Activated CD4-positive, alpha-beta T cell treated with anti-CD3 and anti-CD28 coated beads for 4 hours (primary cell): ENCODE measurements at places on chromosomes 2 and 18.

DNA sequence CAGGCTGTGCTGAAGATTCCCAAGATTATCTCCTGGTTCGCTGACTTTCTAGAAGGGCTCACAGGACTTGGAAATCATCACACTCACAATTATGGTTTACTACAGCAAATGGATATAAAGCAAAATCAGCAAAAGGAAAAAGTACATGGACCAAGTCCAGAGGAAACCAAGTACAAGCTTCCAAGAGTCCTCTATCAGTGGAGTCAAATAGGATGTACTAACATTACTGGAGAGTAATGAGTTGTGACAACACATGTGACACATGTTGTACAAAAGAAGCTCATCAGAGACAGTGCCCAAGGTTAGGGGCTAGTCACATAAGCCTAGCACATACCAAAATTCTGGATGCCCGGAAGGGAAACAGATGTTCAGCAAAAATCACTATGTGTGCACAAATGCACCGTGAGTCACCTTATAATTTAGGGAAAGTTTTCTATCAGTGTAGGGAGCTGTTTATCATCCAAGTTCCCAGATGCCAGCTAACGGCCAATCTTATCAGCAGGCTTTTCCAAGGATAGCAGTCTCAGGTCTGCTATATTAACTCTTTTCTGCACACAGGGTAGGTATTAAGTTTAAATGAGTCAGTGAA lies 9.5 kb downstream of the TMEM237 start:
- DNase-seq, result no peak

DNA sequence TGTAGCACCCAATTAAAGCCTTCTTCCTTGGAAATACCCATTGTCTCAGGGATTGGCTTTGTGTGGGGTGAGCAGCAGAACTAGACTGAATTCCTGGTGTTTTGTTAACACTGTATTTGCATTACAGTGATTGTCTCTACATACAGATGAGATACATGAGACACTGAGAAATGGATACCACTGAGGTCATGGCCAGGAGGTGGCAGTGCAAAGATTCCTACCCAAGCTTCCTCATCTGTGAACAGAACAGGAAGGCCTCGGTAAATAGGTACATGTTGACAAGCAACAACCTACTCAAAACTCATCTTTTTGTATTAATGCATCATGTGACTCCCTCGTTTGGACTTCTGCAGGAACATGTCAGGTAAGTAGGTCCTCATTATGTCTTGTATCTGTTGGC lies 445.8 kb upstream of the RGPD4 start:
- DNase-seq, result no peak

DNA sequence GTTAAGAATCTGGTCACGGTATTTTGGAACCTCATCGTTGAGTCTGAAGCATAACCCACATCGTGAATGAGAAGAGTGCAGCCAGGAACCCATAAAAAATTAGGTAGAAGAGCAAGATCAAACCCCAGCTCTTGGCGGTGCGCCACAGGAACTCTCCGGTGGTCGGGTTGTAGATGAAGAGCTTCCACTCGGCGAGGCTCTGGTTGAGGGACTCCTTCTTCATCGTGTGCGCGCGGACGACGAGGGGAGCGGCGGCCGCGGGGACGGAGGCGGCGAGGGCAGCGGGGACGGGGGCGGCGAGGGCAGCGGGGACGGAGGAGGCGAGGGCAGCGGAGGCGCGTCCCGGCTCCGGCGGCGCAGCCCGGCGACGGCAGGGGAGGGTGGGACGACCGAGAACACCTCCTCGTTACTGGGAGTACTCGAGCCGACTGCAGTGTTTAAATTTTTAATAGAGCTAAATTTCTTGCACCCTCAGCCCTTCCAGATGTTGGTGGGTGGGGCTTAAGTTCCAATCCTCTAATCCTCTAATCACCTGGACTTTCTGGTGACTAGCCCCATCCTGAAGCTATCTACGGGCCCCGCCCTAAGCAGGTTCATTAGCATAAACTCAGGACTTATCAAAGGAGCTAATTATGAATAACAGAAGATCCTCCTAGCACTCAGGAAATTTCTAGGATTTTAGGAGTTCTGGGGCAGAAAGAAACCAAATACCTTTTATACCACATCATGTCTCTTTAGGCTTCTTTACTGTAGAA lies 20.4 kb upstream of the PAPOLG start:
- DNase-seq, result peak; percentile 5

- no peak for DNase-seq
Measured at GRCh38 chr18:6021306-6022073, 126.2 kb upstream of the TMEM200C start.

- no peak for DNase-seq
Measured at GRCh38 chr18:80184243-80184772, 63.0 kb downstream of the PARD6G start.

GRCh38 chr2:187962538-187962937 lies 329.1 kb upstream of the GULP1 start:
- no peak for DNase-seq

GRCh38 chr2:42921147-42921520 lies 128.8 kb upstream of the HAAO start:
- no peak for DNase-seq

GRCh38 chr2:96839875-96840850 lies 3.7 kb downstream of the ANKRD23 start:
- no peak for DNase-seq

DNA sequence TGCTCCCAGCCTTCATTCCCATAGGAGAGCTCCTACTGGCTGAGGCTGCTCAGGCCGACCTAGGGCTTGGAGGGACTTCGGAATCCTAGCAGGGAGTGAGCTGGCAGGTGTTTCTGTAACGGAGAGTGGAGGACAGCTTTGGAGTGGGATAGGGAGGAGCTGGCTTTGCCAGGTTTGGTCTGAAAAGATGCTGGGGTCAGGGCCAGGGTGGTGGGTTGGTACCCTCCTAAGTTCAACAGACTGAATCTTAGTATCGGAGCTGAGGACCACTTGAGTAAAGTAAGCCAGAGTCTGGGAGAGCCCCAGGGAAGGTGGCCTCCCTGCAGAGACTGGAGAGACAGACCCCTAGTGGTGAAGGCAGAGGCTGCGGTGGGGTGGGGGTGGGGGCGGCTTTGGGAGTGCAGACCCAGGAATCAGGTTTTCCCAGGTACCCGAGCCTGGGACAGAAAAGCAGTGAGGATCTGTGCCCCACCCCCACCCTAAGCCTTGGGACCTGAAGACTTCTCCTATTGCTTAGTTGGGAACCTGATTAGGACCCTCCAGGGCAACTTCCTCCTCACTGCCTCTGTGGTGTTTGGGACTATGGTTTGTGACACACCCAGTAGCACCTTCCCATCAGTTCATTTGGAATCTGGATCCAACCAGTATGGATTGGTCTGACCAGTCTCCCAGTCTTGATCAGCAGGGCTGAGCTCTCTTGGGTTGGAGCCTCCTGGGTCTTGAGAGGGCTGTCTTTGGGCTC lies 3.0 kb downstream of the CNNM4 start:
- no peak for DNase-seq

DNA sequence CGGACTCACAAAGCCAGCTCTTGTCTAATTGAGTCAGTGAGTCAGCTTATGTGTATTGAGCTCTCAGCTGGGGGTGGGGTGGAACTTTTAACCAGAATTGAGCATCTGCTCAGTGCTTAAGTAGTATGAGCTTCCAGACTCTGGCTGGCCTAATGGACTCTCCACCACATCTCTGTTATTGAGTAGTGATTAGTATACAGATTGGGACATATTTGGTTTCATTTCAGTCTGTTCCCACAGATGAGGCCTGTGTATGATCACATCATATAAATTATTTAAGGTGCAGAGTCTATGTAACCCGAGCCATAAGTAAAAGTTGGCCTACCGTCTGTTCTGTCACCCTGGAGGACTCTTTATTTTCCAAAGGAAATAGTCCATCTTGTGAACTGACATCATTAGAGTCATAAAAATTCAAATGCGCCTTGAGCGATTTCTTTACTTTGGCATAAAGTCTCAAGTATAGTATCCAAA lies 152.1 kb downstream of the THSD7B start:
- DNase-seq, result no peak

- DNase-seq, result no peak
Measured at GRCh38 chr2:171523088-171524017, 1.1 kb downstream of the CYBRD1 start.

DNA sequence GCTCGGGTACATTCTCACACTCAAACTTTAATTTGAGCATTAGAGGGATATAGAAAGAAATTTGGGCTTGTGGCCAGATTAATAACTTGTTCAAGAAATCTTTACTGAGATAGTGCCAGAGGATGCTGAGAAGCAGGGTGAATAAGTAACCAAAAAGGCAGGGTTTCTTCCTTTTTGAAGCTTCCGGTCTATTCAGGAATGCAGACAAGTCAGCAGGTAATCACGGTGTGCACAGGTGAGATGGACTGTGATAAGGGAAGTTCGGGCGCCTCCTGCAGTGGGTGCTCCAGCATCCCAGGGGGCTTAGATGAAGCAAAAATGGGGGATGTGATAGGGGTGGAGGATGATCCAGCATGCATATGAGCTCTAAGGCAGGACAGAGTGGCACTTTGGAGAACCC lies 44.9 kb upstream of the CYP1B1 start:
- DNase-seq, result no peak

GRCh38 chr18:75482880-75483279 lies 55.4 kb upstream of the SMIM21 start:
- DNase-seq, result no peak

GRCh38 chr2:242034996-242035814 lies 165.7 kb downstream of the RTP5 start:
- DNase-seq, result no peak

DNA sequence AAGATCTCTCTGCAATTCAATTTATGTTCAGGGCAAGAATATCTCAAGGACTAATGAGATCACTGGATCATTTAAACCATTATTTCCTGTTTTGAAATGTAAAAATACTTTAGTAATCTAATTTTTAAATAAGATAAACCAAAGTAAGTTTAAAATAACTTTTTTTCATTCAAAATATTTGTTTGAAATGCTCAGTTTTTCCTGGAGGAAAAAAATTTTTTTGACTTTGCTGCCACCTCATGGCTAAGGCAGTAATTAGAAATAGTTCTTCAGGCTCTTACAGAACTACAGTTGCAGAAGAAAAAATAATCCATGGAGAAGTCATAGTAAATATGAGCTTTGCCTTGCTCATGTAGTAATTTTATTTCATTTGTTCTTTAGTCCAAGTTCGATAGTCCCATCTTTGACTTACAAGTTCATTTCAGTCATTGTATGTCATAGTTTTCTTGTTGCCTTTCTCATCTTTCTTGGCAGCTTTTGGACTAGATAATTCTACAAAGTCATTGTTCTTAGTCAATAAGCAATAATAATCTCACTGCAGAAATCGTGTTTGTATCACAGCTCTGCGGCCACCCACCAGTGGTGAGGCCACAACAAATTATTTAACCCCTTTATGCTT lies 127.4 kb downstream of the DPP4 start:
- peak; percentile 32 for DNase-seq

GRCh38 chr18:9714266-9715087 lies 6.4 kb downstream of the RAB31 start:
- no peak for DNase-seq

GRCh38 chr18:24545651-24546050 lies 85.2 kb downstream of the HRH4 start:
- DNase-seq, result no peak

GRCh38 chr18:13449651-13450050 lies 231.1 kb downstream of the LDLRAD4 start:
- DNase-seq, result no peak

DNA sequence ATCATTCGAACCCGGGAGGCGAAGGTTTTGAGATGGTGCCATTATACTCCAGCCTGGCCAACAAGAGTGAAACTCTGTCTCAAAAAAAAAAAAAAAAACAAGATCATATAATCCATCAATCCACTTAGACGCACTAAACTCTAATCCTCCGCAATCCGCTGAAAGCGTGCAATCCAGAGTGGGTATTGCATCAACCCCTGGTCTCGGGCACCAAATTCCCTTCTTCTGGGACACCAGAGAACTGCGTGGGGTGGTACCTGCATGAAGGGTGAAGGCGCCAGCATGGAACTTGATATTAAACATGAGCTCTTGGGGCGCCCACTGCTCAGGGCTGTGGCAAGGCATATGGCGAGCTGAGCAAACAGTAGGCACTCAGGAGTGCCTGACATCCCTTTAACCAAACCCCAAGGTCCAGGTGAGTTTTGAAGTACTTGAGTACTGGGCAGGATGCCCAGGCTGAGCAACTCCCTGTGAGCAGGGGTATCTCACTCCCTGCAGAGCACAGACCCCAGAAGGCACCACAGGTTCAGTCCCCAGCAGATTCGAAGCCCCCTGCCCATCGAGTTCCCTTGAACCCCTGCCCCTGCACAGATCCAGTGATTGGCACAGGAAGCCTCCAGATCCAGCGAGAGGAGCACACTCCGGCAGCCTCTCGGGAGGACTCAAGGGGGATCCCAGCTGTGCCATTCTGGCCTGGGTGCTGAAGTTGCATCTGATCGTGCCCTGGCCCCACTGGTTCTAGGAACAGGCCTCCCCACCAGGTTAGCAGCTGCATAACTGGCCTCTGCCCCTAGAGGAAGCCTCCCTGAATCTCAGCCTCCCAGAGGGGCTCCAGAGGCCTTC lies 8.0 kb downstream of the ALPI start:
- DNase-seq, result no peak

DNA sequence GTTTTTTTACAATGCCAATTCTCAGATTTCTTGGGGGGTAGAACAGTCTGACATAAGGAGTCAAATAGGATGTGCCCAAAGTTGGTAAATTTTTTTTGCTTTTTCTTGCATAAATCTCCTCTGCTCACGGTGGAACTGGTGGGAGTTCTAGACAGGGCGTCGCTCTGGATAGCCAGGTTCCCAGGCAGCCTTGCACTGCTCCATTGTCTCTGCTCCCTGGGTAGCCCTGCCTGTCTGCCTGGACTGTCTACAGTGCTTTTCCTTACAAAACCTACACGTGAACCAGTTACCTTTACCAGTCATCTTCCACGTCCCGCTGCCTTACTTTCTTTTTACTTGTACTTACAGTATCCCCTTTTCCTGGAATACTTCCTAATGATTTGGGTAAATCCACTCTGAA lies 117.1 kb downstream of the ZNF407 start:
- DNase-seq, result no peak

GRCh38 chr2:85768713-85769112 lies 14.9 kb downstream of the ATOH8 start:
- DNase-seq, result no peak

GRCh38 chr2:20122864-20123263 lies 71.4 kb upstream of the LAPTM4A start:
- no peak for DNase-seq

- peak; percentile 15 for DNase-seq
Measured at GRCh38 chr2:109238580-109238979, 109.6 kb downstream of the SH3RF3 start.
